Amniotic epithelial cell (primary cell): ENCODE measurements at places on chromosomes 1 and 21.

GRCh38 chr1:14424325-14425002 lies 174.0 kb upstream of the KAZN start:
- DNase-seq = no peak

GRCh38 chr1:10774615-10775310 lies 21.7 kb downstream of the CASZ1 start:
- no peak for DNase-seq

- DNase-seq = no peak
Measured at GRCh38 chr1:29475326-29475725, 239.0 kb downstream of the PTPRU start.

GRCh38 chr1:12464598-12465056 lies 153.4 kb downstream of the DHRS3 start:
- peak; percentile 96 for DNase-seq

GRCh38 chr1:84851839-84852238 lies 41.2 kb downstream of the LPAR3 start:
- peak; percentile 89 for DNase-seq

DNA sequence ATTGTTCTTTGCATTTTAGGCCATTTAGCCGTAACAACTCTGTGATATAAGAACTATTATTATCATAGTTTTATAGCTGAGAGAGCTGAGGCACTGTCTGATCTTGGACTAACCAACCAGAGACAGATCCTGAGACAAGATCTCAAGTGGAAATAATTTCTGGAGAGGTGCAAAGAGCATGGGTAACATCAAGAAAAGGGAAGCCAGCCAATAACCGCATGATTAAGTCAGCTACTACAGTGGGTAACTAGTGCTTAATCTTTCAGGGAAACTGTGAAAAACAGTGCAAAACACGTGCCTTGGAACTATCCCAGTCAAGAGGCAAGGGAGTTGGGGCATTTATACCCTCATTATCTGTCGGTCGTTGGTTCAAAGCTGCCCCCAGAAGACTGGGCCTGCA lies 105.8 kb downstream of the OMA1 start:
- no peak for DNase-seq

DNA sequence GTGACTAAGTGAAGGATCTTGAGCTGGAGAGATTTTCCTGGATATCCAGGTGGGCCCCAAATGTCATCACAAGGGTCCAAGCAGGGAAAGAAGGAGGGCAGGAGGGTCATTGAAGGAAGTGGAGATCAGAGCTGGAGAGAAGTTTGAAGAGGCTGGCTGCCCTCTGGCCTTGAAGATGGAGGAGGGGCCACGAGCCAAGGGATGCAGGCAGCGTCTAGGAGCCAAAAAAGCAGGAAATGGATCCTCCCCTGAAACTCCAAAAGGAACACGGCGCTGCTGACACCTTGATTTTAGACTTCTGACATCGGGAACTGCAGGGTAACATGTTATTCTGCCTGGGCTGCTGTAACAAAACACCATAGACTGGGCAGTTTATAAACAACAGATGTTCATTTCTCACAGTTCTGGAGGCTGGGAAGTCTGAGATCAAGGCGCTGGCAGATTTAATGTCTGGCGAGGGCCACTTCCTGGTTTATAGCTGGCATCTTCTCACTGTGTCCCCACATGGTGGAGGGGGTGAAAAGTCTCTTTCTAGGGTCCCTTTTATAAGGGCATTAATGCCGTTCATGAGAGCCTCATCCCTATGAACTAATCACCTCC lies 28.8 kb upstream of the ZBTB21 start:
- no peak for DNase-seq

GRCh38 chr1:165703648-165704047 lies 5.3 kb upstream of the ALDH9A1 start:
- no peak for DNase-seq

DNA sequence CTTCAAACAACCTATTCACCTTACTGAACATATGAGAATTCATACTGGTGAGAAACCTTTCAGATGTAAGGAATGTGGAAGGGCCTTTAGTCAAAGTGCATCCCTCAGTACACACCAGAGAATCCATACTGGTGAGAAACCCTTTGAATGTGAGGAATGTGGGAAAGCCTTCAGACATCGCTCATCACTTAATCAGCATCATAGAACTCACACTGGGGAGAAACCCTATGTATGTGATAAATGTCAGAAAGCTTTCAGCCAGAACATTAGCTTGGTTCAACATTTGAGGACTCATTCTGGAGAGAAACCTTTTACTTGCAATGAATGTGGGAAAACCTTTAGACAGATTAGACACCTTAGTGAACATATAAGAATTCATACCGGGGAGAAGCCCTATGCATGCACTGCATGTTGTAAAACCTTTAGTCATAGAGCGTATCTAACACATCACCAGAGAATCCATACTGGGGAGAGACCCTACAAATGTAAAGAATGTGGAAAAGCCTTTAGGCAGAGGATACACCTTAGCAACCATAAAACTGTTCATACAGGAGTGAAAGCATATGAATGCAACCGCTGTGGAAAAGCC lies 13.2 kb upstream of the EXO5 start:
- peak; percentile 16 for DNase-seq

DNA sequence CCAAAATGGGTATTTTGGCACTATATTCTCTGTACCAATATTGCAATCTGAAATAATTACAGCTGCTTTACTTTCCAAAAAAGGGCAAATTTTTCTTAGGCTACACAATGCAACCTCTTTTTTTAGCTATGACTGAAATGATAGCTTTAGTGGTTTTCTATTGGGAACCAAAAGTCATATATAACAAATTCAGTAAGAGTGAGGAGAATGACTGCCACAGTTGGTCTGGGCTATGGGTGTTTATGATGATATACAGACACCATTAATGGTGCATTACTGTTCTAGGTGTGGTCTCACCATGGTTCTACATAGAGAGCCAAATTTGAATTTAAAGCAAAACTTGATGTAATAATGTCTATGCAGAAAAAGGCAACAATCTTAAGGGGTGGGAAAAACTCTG lies 72.3 kb upstream of the PTBP2 start:
- DNase-seq = no peak

GRCh38 chr1:233356705-233356987 lies 29.1 kb downstream of the MAP3K21 start:
- DNase-seq = no peak

DNA sequence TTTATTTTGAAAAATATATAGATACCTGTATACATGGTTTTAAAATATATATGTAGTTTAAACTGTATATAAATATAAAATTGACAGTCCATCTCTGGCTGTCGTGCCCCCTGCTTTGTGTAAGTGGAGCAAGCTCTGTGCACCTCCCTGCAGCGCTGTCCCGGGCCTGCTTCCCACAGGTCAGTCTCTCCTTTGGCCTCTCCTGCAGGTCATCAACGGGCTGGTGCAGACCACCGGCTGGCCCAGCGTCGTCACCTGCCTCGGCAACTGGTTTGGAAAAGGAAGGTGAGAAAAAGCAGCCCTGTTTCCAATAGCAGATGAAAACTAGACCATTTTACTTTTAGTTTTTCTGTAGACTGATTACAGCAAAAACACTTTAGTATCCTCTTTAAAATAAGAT lies 28.5 kb downstream of the SLC37A1 start:
- DNase-seq = no peak

GRCh38 chr1:51215169-51215568 lies 20.9 kb upstream of the RNF11 start:
- no peak for DNase-seq

DNA sequence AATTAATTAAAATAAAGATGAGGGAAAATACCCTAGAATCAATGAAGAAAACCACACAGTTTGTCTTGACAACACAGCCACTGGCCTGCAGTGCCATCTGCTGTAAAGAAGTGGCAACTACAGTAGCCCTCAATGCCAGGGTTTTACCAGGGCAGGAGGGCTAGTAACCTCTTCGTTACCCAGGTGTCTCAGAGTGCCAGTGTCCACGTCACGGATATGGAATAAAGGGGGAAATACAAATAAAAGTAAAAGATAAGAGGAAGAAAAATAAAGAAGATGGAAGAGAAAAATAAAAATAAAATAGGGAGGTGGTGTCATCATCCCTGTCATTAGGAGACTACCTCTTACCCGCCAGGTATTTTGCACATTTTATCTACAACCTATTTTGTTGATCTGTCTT lies 14.2 kb upstream of the SLC44A3 start:
- DNase-seq = peak; percentile 51

DNA sequence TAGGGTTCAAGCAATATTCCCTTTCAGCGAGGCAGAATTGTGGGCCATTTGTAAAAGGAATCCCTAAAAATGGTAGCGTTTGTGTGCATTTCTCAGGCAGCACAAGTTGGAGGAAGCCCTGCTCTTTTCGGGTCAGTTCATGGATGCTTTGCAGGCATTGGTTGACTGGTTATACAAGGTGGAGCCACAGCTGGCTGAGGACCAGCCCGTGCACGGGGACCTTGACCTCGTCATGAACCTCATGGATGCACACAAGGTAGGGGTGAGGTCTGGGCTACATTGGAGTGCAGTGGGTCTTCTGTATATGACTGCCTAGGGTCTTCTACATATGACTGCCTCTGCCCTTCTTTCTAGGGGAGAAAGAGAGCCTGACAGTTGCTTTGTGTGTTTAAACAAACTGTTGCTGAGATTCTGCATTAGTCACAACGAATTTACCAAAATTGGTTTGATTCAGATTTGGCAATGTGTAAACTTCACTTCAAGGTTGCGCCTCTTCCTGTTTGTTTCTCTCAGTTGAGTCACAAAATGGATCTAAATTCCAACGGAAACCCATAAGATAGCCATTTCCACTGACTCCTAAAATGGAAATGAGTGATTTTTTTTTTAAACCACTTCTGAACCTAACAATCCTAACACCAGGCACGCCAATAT lies 40.4 kb upstream of the BMP8A start:
- DNase-seq = peak; percentile 94

DNA sequence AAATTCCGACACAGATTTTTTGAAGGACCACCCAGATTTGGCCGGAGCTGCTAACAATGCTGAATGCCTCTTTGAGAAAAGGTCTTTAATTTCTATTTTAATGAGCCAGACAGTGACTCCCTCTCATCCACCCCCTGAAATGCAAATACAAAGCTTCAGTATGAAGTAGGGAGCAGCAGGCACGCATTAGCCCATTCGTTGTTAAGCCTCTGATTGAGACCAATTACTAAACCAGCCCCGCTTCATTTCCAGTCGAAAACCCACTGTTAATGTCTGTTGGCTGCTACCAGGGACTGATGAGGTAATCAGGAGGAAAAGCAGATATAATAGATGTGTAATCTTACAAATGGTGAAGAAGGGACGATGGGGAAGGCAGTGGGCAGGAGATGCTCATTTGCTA lies 4.8 kb upstream of the C8A start:
- DNase-seq = no peak

DNA sequence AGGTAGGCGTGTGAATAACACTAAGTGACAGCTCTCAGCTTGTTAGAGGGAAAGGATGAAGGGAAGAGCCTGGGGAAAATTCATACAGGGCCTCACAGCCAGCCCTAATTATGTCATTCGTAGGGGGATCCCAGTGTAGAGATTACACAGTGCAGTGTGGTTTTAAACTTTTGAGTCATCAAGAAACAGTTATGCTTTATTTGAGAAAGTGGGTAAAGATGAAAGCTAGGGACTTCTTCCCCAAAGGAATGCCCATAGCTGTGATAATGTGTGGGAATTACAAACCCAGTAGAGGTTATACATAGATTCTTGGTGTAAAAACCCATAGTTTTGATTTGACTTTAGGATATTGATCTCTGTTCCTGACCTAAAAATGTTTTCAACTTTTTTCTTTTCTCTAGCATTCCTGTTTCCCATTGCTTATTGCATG lies 1.9 kb downstream of the TTF2 start:
- peak; percentile 89 for DNase-seq

DNA sequence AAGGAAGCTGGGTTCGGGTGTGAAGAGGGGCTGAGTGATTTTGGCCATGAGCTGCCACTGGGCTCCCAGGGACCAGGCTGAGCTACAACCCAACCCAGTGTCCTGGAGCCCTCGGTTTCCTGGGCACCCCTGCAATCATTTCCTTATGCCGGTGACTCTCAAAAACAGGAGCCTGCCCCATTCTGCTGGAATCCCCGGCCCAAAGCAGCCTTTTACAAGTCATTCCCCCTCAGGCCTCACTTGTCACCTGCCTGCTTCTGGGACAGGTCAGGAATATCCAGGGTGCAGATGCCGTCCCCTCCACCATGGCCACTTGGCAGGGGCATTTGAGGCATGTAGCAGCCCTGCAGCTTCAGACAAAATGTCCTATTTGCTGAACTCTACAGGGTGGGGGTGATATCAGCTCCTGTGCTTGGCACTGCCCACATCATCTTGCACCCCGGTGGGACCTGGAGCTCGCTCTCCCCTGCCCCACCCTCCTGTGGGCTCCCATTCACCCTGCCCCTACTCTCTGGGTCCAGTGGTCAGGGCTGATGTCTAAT lies 30.0 kb downstream of the CDK18 start:
- DNase-seq = no peak

- DNase-seq = no peak
Measured at GRCh38 chr1:175863299-175864050, 120.1 kb upstream of the TNR start.

GRCh38 chr21:43904331-43904781 lies 39.3 kb downstream of the AGPAT3 start:
- DNase-seq = no peak

GRCh38 chr1:86370601-86371022 lies 25.5 kb downstream of the ODF2L start:
- peak; percentile 69 for DNase-seq

GRCh38 chr21:16388291-16388690 lies 658.5 kb downstream of the USP25 start:
- DNase-seq = no peak

- DNase-seq = peak; percentile 93
Measured at GRCh38 chr1:229027622-229028182, 243.2 kb upstream of the RAB4A start.

- DNase-seq = no peak
Measured at GRCh38 chr1:17847111-17847510, 92.0 kb downstream of the ACTL8 start.

DNA sequence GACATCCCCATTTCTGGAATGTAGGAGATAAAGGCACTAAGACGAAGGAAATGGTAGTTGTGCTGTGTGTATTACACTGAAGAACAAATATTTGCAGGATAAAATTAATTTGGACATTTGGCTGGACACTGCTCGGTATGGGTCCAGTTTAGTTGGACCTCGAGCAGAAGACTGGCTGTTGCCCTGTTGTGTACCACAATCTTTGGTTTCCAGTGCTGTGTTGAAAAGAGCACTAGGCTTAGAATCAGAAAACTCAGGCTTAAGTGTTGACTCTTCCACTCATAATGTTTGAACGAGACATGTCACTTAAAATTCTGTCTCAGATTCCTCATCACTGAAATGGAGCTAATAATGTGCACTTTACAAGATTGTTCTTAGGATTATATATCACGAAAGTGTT lies 1.2 kb upstream of the ARPC5 start:
- no peak for DNase-seq
